ENCODE measurements at places on chromosomes 1 and 21.

DNA sequence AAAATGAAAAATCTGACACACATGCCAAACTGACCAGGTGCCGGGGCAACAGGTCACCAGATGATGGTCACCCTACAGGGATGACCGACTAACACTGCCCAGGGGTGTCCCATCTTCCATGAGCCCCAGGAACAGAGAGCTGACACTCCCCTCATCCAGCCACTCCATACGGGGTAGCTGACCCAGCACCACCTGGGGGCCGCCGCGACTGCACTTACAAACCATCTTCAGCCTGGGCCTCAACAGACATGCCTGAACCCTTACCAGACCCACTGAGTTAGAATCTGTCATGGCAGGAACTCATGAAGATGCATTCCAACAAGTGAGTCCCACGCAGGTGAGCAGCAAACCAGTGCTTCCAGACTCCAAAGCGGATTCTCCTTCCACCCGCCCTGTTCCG, 31.6 kb upstream of the AJAP1 start:
- peaks cover 13% of the 10 kb centered on the region for H3K27me3 ChIP-seq
- H3K27ac ChIP-seq = no peak overlapping the region
- no peak overlapping the region for H3K4me3 ChIP-seq
- H3K36me3 ChIP-seq = no peaks in the 10 kb centered on the region
- H3K4me1 ChIP-seq = no peaks in the 10 kb centered on the region
- no peak for DNase-seq

DNA sequence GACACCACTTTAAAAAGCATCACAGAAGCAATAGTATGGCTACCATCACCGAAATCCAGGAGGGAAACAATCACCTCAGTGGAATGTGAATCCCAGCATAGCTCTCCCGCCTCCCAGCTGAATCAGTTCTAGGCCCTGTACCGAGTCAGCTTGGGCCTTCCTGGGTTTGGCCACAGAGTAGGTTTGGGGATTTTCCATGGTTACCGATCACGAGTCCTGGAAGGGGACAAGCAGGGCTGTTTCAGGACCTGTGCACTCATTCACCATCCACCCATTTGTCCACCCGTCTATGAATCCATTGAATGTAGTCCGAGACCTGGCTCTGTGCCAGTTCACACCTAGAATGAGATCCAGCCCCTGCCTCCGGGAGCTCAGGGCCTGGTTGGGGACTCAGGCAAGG, 94.2 kb downstream of the ARHGEF10L start:
- no peaks in the 10 kb centered on the region for H3K36me3 ChIP-seq
- DNase-seq = no peak
- H3K4me3 ChIP-seq = no peak overlapping the region

DNA sequence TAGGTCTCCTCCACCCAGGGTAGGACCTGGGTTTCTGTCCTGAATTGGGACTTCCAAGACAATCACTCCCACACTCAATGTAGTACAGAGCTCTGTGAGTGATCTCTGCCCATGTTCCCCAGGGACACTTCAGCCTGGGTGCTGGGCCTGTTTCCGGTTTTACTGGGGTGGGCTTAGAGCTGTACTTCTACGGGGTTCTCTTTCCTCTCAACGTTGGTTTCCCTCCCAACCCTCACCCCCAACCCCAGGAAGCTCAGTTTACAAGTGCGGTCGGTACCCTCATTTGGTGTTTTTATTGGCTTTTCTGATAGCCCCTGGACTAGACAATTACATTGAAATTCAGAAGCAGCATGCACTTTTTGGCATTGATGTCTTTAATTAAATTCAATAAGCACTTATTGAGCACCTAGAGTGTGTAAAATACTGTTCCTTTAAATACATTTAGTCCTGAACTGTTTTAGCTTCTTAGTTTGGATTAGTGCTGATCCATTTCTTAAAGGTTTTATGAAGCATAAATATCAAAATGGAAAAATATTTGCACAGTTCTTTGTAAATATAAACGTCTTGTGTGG, 542 bp upstream of the XPR1 start:
- H3K36me3 ChIP-seq = peaks cover 4% of the 10 kb centered on the region
- peak overlapping the region; percentile 93 for H3K27ac ChIP-seq
- DNase-seq = no peak

GRCh38 chr1:154419620-154420571, 14.8 kb downstream of the IL6R start:
- peak overlapping the region; percentile 93 for H3K27ac ChIP-seq
- H3K27me3 ChIP-seq = no peaks in the 10 kb centered on the region
- H3K36me3 ChIP-seq = no peaks in the 10 kb centered on the region

DNA sequence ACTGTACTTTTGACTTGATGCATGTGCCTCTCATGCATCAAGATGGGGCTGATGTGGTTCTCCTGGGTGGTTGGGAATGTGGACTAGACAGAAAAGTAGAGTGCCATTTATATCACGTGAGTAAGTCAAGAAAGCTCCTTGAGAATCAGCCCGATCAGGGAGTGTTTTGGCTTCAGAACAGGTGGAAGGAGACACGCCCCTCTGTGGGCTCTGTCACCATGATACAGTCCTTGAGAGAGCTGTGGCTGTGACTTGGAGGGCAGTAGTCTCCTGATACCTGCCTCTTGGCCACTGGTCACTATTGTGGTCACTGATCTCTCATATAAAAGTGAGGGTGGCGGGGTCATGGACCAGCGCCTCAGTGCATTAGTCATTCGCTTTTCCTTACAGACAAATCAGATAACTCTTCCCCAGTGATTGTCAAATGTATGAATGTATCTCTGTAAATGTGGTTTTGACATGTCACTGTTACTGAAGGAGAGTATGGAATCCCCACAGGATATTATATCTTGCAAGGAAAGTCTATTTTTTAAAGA, 8.9 kb upstream of the C4BPB start:
- H3K27ac ChIP-seq = no peak overlapping the region
- H3K36me3 ChIP-seq = no peaks in the 10 kb centered on the region
- peaks cover 28% of the 10 kb centered on the region for H3K27me3 ChIP-seq
- H3K4me1 ChIP-seq = peaks cover 7% of the 10 kb centered on the region
- no peak for DNase-seq

DNA sequence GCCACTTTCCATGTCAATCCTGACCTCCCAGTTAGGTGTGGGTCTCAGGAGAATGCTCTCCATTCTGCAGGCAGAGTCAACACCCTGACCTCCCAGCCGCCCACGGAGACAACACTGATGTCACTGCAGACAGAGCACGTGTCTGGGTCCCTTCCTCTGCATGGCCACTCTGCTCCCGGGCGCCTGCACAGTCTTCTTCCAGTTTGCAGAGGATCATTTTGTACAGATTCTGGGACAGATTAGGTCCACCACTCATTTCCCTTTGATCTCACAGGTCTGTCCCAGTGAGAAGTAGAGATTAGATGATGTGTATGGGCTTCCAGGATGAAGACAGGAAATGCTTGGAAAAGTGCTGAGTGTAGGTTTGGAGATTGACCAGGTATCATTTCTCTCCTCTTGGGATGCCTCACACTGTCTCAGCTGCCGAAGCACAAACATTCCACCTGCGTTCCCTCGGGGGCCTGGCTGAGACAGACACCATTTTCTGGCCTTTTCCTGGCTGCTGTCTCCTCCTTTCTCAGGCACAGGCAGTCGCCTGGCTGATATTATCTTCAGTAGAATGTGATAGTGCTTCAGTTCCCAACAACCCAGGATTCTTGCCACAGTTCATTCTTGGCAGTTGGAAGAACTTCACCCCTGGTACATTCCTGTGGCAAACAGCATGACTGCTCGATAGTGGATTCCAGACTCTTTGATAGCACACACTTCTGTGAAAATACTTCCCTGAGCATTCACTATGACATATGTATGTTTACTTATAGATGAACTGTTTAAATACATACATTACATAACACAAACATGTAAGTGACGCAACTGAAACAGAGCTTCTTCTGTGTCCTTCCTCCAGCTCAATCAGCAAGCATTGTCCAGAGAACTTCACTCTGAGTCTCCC, 7.9 kb downstream of the MYBPHL start:
- peaks cover 2% of the 10 kb centered on the region for H3K4me1 ChIP-seq
- H3K36me3 ChIP-seq = no peaks in the 10 kb centered on the region
- H3K27me3 ChIP-seq = peaks cover 25% of the 10 kb centered on the region
- no peak overlapping the region for H3K27ac ChIP-seq
- DNase-seq = no peak

DNA sequence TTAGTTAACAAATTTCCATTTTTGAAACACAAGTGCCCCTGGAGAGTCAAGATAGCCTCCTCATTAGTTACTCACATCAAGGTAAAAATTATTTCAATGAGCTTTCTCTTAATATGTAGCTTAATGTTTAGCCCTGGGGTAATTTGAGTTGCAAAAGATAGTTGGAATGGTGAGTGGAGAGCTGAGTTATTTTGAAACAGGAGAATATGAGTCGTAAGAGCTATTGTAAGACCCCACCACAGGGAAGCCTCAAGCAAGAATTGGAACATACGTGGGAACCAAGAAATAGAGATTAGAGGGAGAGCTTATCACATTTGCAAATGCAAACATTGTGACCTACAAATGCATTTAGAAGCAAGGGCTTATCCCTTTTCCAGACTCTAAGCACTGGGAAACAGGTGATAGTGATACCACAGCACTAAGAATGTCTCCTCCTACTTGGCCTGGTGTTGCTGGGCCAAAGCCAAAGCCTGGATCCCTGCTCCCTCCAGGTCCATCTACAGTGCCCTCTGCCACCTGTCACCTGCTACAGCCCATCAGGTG, 635.1 kb downstream of the PTPRC start:
- no peak overlapping the region for H3K4me3 ChIP-seq
- no peak for DNase-seq
- H3K27me3 ChIP-seq = peaks cover 9% of the 10 kb centered on the region
- H3K36me3 ChIP-seq = no peaks in the 10 kb centered on the region

GRCh38 chr1:41931578-41931977, 12.9 kb upstream of the HIVEP3 start:
- no peak for DNase-seq
- no peaks in the 10 kb centered on the region for H3K36me3 ChIP-seq
- no peak overlapping the region for H3K4me3 ChIP-seq
- H3K4me1 ChIP-seq = peaks cover 38% of the 10 kb centered on the region

- H3K4me3 ChIP-seq = no peak overlapping the region
- H3K27me3 ChIP-seq = no peaks in the 10 kb centered on the region
- no peak for DNase-seq
- peaks cover 90% of the 10 kb centered on the region for H3K36me3 ChIP-seq
- no peak overlapping the region for H3K27ac ChIP-seq
These were observed 53.4 kb downstream of the DPH5 start for GRCh38 chr1:100972185-100972584.

GRCh38 chr1:27379564-27380122, 3.5 kb downstream of the CD164L2 start:
- no peaks in the 10 kb centered on the region for H3K4me1 ChIP-seq
- no peak for DNase-seq
- no peaks in the 10 kb centered on the region for H3K36me3 ChIP-seq
- H3K27me3 ChIP-seq = no peaks in the 10 kb centered on the region
- no peak overlapping the region for H3K4me3 ChIP-seq

- no peak overlapping the region for H3K27ac ChIP-seq
- DNase-seq = no peak
- no peaks in the 10 kb centered on the region for H3K4me1 ChIP-seq
- no peaks in the 10 kb centered on the region for H3K27me3 ChIP-seq
These were observed 507.1 kb downstream of the SMYD3 start for GRCh38 chr1:245999697-246000637.

GRCh38 chr1:169538998-169539871, 47.0 kb downstream of the F5 start:
- no peak for DNase-seq
- no peaks in the 10 kb centered on the region for H3K4me1 ChIP-seq
- no peak overlapping the region for H3K27ac ChIP-seq

GRCh38 chr1:153985941-153986761, at the start of gene RAB13:
TSS of gene RAB13 (minus strand) at chr1:153986339. CDS start at chr1:153986236, 103 bp downstream.
- peak within 1 kb of the TSS; percentile 81 for H3K4me3 ChIP-seq
- peak within 1 kb of the TSS; percentile 93 for H3K27ac ChIP-seq
- no peaks in the 10 kb centered on the region for H3K27me3 ChIP-seq

- H3K27ac ChIP-seq = no peak overlapping the region
- no peaks in the 10 kb centered on the region for H3K4me1 ChIP-seq
- no peaks in the 10 kb centered on the region for H3K27me3 ChIP-seq
- H3K36me3 ChIP-seq = no peaks in the 10 kb centered on the region
- DNase-seq = no peak
- no peak overlapping the region for H3K4me3 ChIP-seq
These were observed 138.2 kb downstream of the COL24A1 start for GRCh38 chr1:86018283-86018923.

- H3K4me1 ChIP-seq = peaks cover 30% of the 10 kb centered on the region
- peak overlapping the region; percentile 58 for H3K27ac ChIP-seq
- no peaks in the 10 kb centered on the region for H3K27me3 ChIP-seq
- peak overlapping the region; percentile 92 for H3K4me3 ChIP-seq
These were observed 2.0 kb downstream of the HPDL start for GRCh38 chr1:45328680-45329079.

DNA sequence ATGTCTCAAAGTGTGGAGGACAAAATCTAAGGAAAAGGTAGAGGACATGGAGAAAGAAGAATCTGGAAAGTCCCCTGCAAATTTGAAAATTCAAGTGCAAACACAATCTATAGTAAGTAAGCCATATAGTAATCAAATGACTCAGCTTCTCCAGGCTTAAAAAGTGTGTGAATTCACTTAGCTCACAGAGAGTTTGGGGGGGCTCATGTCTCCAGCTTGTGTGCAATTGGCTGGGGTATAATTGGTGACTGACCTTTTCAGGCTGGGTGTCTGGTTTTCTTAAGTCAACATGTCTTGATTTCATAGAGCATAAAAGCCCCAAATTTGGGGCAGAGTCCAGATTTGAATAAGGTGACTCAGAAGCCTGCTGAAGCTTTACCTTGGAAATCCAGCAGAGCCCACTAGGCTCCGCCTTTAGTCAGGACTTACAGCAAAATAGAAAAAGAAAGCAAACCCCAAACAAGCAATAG, 8.6 kb downstream of the CLDN14 start:
- peaks cover 5% of the 10 kb centered on the region for H3K4me1 ChIP-seq
- no peaks in the 10 kb centered on the region for H3K36me3 ChIP-seq
- H3K4me3 ChIP-seq = no peak overlapping the region
- no peak overlapping the region for H3K27ac ChIP-seq
- peaks cover 5% of the 10 kb centered on the region for H3K27me3 ChIP-seq

DNA sequence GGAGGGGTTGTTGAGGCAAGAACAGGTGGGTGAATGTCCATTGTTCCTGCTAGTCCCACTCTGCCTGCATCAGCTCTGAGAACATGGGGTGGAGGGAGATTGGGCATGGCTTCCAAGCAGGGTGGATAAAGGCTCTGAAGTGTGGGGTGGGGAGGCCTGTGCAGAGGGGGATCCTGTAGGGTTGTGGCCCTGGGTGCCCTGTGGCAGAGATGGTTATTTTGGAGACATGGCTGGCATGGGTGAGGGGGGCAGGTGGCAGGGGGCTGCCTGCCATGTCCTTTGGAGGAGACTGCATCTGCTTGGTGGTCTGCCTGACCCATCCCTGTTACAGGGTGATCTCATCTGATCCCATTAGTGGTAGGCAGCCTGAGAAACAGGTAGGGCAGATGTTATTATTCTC, 11.2 kb downstream of the MYOG start:
- H3K4me3 ChIP-seq = no peak overlapping the region
- H3K27me3 ChIP-seq = peaks cover 52% of the 10 kb centered on the region
- no peak overlapping the region for H3K27ac ChIP-seq
- no peaks in the 10 kb centered on the region for H3K36me3 ChIP-seq

DNA sequence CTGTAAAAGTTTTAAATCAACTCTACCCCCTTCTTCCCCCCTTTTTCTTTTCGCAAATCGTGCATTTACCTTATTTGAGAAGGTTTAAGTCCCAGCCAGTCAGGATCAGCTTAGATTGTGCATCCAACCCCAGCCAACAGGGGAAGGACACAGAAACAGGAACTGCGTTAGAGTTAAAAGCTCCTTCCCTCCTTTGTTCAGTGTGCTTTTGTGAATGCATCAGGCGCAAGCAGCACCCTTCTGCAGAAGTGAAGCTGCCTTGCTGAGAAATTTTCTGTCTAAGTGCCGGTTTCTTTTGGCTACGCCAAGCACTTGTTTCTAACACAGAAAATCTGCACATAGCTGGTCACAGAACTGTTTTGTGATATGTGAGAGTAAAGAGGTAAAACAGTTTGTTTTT, 56.2 kb upstream of the PRRC2C start:
- DNase-seq = no peak
- no peaks in the 10 kb centered on the region for H3K27me3 ChIP-seq
- no peak overlapping the region for H3K27ac ChIP-seq
- H3K36me3 ChIP-seq = no peaks in the 10 kb centered on the region
- H3K4me3 ChIP-seq = no peak overlapping the region
